ENCODE measurements at places on chromosomes 5 and 9.

- DNase-seq, result no peak
Measured at GRCh38 chr9:37033141-37033540, 927 bp downstream of the PAX5 start.

DNA sequence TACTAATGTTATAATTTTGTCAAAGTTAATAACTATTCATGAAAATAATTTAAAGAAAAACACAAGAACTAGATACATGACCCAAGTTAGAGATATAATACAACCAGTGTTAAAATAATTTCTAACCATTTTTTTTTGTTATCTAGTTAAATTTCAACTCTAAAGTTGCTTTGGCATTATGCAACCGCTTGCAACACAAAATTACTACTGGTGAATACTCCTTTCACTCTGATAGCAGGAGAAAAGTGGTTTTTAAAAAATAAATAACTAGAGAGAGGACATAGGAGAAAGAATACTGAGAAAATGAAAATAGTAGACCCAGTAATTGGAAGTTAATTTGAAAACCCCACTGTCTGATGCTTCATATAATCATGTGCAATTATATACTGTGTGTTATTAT is 622.4 kb upstream of the GRIN3A start:
- no peak for DNase-seq

- no peak for DNase-seq
Measured at GRCh38 chr9:27414220-27414761, 109.8 kb upstream of the IFNK start.

GRCh38 chr9:34994260-34994899 is 4.8 kb downstream of the DNAJB5 start:
- peak; percentile 49 for DNase-seq

DNA sequence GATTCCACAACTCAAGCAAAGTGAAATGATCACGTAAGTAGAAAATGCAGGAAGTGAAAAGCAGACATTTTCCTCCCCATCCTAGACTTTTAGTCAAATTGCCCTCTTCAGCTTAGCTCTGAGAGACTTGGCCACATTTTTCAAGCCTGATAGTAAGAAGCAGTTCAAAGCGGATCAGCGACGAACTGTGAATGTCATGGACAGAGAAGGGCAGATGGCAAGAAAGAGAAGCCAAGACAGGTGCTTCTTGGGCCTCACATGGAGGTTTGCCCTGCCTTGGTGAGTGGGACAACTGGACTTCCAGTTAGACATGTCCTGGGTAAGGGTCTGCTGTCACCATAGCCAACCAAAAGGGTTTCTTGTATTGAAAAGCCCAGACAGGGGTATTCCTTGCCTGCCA is 291.5 kb downstream of the MED10 start:
- no peak for DNase-seq
